Motor neuron (in vitro differentiated cells): ENCODE measurements at places on chromosomes 1 and 21. TPM values are rescaled to one million over a fixed set of nuclear protein-coding genes. Genes with fewer than 3 reads are reported as not detected.

DNA sequence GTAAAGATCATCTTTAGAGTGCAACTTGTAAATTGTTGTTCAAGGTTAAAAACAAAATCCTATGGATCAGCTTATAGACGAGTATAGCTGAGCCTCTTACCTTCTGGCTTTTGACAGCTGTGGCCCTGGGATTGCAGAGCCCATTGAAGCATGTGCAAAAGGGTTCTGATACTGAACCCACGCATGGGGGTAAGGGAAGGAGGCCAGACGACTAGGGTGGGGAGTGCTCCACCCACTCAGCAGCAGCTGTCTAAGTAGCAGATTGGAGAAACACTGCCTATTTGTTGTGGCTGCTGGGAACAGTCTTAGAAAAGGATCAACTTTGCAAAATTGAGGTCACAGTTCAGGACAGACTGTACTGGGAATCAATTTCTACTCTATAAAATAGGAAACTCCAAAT, 16.1 kb downstream of the CD101 start:
- no peak for ATAC-seq

MIXL1 gene
- total RNA-seq = 0.25 and 0.32 TPM in 2 replicates

DNA sequence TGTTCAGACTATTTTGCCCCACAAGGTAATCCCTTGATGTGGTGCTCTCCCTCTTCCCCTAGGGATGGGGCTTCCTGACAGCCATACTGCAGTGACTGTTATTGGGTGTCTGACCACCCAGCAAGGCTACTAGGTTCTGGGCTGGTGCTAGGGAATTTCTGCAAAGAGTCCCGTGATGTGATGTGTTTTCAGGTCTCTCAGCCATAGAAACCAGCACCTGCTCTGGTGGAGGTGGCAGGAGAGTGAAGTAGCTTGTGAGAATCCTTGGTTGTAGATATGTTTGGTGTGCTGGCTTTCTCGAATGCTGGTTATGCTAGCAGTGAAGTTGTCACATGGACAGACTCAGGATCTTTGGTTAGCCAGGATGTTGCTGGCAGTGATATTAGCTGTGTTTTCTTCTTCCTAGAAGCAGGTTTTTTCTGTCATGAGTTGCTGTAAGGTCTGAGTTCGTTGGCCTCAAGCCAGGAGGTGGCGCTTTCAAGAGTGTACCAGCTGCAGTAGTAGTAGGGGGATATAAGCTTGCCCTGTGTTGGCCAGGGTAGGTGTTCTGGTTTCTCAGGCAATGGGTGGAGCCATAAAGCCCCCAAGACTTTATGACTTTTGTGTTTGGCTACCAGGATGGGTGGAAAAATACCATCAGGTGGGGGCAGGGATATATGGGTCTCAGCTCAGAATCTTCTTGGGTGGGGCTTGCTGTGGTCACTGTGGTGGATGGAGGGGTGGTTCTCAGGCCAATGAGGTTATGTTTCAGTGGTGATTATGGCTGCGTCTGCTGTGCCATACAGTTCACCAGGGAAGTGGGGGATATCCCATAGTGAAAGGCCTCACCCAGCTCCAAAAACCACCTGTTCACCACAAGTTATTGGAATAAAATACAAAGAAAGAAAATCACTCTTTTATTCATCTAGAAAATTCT, 1112.3 kb downstream of the KCNT2 start:
- ATAC-seq = no peak

DNA sequence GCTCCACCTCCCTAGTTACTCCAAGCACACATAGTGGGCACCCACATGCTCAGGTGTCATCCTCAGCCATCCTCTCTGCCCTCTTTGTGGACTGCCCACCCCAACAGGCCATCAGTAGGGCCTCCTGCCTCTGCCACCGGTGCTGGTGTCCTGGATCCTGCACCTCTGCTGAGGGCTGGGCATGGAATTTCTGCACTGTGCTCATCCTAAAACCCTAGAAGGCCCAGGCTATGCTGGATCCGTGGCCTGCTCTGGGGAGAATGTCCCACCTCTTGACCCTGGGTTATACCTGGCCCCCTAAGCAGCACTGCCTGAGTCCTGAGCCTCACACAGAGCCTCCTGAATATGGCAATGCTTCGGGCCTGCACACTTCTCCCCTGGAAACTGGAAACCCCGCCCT, 318.3 kb downstream of the MATN1 start:
- no peak for ATAC-seq

TNFRSF9 gene
- 0.23 and 0.31 TPM in 2 replicates for total RNA-seq

GRCh38 chr1:101308935-101309333, 72.1 kb downstream of the S1PR1 start:
- no peak for ATAC-seq

RIPPLY3 gene
- 0.34 and 0.43 TPM in 2 replicates for total RNA-seq

PLPP3 gene
- 171 and 175 TPM in 2 replicates for total RNA-seq

GRCh38 chr1:175497501-175497900, 245.9 kb downstream of the TNR start:
- ATAC-seq = no peak

CD2 gene
- total RNA-seq = 0.47 and 0.53 TPM in 2 replicates

CLSTN1 gene
- 119 and 132 TPM in 2 replicates for total RNA-seq

FAM43B gene
- 1.8 and 2.7 TPM in 2 replicates for total RNA-seq

ATP6V1G3 gene
- not detected in 2 replicates for total RNA-seq

SPATC1L gene
- 15.3 and 16.8 TPM in 2 replicates for total RNA-seq

GRCh38 chr1:231422798-231423309, 767 bp upstream of the EGLN1 start:
- ATAC-seq = no peak

GRCh38 chr1:78650114-78650660, 556 bp downstream of the IFI44 start:
- no peak for ATAC-seq

DNA sequence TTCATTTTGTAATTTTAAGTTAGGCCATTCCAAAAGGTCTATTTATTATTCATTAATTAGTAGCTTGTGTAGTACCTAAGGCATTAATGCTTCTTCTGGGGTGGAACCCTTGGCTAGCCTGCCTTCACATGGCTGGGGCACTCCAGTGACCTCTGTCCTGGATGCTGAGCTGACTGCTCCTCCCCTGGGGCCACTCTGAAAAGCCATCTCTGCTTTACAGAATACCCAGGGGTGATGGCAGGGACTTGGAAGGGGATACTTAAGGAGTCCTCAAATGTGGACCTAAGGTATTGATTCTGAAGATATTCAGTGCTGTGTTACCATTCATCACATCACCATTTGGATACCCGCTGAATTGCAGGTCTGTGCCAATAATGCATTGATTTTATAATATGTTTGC, 187.8 kb upstream of the COA6 start:
- ATAC-seq = no peak

TTC39A gene
- 1.1 and 1.9 TPM in 2 replicates for total RNA-seq

GRCh38 chr21:41593760-41594138, 85.8 kb upstream of the TMPRSS2 start:
- no peak for ATAC-seq

DNA sequence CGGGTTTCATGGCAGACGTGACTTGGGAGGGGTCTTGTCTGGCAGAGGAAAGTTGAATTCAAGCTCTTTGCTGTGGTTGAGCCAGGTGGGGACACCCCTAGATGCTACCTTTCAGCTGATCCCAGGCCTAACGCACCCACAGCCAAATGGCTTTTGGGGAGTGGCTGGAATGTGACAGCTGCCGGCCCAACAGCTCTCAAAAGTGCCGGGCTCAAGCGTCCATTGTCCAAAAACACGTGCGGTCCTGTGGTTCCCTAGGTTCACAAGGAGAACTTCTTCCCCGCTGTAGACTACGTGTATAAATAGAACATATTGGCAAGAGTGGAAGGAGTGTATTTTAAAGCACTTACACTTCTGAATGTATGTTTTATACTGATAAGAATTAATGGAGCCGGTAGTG, 87.1 kb upstream of the ARHGEF16 start:
- no peak for ATAC-seq

DNA sequence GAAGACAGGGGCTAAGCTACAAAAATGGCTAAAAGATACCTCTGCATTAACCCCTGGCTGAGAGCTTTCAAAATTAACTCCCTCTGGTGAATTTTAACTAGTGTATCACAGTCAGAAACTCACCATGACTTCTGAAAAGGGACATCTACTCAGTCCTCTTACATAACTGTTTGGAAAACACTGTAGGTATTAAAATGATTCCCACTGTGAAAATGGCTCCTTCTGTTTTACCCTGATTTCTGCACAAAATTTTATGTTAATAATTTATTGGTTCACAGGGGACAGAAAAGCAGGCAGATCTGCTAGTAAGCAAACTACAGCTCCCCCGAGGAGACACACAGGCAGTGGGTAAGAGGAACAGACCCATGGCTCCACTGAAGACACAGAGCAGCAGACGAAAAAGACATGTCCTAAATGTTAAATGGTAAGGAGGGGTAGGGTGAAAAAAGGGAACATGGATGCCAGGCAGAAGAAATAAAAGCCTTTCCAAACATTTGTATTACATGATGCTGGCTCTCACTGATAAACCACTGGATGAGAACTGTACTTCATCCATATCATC, 111.7 kb downstream of the SLC45A1 start:
- ATAC-seq = no peak
